ENCODE measurements at places on chromosomes 6 and 20. TPM values are rescaled to one million over a fixed set of nuclear protein-coding genes. Genes with fewer than 3 reads are reported as not detected.

DNA sequence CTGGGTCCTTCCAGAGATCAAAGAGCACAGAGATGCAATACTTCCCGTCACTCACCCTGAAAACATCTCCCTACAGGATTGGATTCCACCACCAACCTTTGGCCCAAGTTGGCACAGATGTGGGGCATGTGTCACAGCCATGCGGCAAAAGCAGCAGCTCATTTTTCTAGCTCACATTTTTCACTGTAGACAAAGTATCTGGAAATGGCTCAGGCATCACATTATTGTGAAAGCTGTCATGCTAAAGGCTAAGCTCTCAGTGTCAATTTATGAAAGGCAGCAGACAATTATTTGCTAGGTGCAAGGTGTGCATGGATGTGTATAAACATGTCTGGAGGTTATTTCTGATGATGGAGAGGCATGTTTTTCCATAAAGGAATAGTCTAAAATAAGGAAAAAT is 248.8 kb upstream of the PRND start:
- DNase-seq: no peak

DNAH8 gene
- not detected for polyA plus RNA-seq

ADGRF5 gene
- 7.4 TPM for polyA plus RNA-seq

CST3 gene
- polyA plus RNA-seq: 1,712 TPM

TSPO2 gene
- polyA plus RNA-seq: 0.39 TPM
